Stimulated activated CD4-positive, alpha-beta T cell treated with anti-CD3 and anti-CD28 coated beads, TNF-alpha, amount 100 ng/mL, for 1 hour (primary cell): ENCODE measurements at places on chromosomes 13 and 19.

- no peak for DNase-seq
Measured at GRCh38 chr19:30580673-30581072, 208.5 kb downstream of the ZNF536 start.

DNA sequence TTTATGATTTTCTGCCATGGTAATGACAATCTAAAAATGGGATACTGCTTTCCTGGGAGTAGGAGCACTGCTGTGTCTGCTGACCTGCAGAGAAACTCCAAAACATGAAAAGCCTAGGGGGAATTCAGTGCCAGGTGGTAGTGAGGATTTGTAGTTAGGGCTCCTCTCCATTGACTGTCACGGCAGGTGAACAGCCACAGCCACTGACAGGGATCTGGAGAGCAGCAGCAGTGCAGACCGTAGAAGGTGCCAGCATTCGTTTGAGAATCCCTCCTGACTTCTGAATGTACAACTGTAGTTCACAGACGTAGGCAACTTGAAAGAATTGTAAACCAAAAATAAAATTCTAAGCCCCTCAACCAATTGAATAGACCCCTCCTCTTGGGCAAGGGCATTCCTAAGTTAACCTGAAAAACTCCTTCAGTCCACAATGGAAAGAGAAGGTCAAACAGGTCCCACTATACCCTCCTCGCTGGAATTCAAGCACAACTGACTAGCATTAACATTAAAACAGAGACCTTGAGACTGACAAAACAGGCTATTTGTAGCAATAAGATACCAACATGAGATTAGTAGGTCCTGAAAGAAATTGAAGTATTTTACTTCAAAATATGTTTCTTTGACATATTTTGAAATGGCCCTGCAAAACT, 1328.8 kb downstream of the OLFM4 start:
- no peak for DNase-seq

DNA sequence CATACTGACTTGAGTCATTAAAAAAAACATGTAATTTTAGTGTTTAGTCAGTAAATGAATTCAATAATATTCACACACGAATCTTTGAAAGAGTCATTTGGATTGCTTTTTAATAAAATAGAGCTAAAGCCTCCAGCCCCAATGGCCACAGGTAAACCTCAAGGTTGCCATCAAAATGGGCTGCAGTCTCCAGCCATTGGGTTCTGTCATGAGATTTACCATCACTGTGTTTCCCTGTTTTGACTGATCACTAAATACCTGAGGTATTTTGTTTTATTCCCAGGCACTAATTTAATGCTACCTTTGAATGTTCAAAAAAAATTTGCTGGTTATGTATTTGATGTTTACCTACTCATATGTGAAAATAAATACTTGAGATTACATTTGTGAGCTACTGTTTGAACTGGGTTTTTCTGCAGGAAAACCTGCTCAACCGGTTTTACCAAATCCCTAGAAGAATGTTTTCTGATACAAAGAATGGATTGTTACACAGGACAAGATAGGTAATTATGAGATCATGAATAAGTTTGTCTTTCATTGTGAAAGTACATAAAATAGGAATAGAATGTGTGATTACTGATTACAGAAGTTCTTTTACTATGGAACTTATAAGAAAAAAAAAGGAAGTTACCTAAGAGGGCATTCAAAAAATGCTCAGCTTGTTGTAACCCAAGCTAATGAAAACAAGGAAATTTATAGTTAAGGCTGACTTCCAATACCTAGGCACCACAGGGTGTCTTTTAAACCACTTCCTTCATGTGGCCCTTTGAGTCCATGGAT, 391.3 kb downstream of the EFNB2 start:
- no peak for DNase-seq

DNA sequence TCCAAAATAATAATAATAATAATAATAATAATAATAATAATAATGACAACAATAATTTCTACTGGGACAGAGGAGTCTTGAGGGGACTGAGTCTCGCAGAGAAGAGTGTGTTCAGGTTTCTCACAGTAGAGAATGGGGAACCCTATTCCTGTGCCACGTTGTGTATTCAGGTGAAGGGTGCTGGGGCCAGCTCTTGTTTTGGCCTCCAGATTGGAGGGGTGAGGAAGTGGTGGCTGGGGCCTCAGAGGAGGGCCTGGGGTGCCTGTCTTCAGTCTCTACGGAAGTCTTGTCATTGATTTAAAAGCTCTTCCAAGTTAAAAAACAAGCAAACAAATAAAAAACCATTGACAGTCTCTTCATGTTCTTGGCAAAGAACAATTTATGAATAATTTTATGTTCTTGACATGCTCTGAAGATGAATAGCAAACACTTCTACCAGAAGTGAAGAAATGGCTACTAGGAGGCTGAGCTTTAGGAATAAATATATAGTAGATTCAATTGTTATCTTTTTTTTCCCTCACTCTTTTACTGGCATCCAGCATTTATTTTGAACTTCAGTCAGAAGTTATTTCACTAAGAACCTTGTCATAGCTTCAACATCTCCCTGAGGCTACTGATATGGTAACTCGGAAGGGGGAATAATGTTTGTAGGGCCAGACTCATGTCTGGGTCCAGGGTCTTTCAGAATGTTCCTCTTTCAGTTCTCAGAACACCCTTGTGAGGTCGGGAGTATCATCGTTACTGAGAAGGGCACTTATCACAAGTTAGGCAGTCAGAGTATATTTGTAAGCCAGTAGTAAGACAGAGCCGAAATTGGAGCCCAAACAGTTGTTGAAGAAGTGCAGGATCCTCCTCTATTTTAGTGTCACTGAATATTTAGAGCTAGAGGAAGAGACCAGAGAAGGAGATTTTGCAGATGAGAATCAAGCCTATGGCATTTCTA, 13.1 kb downstream of the LRCH1 start:
- DNase-seq: no peak

DNA sequence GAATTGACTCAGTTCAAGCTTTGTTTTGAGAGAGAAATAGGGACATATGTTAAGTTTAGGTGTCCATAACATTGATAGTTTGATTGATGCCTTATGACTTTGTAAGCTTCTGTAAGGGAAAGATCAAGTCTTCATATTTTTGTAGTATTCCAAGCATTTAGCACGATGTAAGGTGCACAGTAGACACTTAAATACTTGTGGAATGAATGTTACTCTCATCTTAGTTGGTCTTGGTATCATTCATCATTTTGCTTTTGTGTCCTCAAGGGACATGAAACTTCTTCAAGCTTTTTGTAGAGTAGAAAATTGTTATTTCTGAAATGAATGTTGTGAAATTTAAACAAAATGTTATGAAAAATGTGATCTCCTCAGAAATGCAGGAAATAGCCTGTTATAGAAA, 10.1 kb downstream of the TDRD3 start:
- no peak for DNase-seq

- no peak for DNase-seq
Measured at GRCh38 chr19:29421196-29421545, 104.6 kb upstream of the VSTM2B start.

- DNase-seq: no peak
Measured at GRCh38 chr19:46499692-46500091, 4.0 kb upstream of the PNMA8B start.

DNA sequence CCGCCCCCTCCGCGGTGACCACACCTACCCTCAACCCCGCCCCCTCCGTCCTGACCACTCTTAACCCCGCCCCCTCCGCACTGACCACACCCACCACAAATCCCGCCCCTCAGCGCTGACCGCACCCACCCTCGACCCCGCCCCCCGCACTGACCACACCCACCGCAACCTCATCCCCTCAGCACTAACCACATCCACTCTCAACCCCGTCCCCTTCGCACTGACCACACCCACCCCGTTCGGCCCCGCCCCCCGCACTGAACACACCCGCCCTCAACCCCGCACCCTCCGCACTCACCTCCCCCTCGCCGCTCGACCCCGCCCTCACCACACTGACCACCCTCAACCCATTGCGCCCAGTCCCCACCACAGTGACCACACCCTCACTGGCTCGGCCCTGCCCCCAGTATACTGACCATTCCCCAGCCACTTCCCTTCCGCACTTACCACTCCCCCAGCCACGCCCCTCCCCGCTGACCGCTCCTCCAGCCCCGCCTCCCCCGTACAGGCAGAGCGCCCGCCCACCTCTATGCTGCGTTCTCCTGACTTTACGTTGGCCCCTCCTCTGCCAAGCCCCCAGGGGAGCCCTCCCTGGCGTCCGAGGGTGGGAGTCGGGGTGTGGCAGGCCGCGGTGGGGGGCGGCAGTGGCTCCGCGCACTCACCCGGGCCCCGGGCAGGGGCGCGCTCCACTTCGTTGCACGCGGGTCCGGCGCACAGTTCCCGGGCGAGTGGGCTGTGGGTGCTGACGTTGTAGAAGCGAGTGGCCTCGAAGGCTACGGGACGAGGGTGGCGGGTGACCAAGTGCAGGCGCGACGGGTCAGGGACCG, 8.4 kb downstream of the F2RL3 start:
- peak; percentile 7 for DNase-seq

GRCh38 chr19:13969897-13970296, 17.6 kb downstream of the DCAF15 start:
- DNase-seq: no peak

- DNase-seq: no peak
Measured at GRCh38 chr13:38372820-38373383, 23.3 kb downstream of the UFM1 start.

DNA sequence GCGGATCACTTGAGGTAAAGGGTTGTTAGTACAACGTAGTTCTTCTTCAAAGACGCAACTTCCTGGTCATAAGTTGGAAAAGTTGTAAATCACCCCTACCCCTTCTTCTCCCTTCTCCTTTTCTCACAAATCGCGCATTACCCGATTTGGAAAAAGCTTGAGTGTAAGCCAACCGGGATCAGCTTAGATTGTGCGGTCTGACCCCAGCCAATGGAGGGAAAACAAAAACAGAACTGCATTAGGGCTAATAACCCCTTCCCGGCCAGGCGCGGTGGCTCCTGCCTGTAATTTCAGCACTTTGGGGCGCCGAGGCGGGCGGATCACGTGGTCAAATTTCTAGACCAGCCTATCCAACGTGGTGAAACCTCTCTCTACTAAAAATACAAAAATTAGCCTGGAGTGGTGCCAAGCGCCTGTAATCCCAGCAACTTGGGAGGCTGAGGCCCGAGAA, 806 bp downstream of the ZNF90 start:
- no peak for DNase-seq

- no peak for DNase-seq
Measured at GRCh38 chr13:39612023-39612637, 9.1 kb upstream of the LHFPL6 start.

GRCh38 chr13:44336934-44337333, 36.7 kb upstream of the SERP2 start:
- DNase-seq: no peak

DNA sequence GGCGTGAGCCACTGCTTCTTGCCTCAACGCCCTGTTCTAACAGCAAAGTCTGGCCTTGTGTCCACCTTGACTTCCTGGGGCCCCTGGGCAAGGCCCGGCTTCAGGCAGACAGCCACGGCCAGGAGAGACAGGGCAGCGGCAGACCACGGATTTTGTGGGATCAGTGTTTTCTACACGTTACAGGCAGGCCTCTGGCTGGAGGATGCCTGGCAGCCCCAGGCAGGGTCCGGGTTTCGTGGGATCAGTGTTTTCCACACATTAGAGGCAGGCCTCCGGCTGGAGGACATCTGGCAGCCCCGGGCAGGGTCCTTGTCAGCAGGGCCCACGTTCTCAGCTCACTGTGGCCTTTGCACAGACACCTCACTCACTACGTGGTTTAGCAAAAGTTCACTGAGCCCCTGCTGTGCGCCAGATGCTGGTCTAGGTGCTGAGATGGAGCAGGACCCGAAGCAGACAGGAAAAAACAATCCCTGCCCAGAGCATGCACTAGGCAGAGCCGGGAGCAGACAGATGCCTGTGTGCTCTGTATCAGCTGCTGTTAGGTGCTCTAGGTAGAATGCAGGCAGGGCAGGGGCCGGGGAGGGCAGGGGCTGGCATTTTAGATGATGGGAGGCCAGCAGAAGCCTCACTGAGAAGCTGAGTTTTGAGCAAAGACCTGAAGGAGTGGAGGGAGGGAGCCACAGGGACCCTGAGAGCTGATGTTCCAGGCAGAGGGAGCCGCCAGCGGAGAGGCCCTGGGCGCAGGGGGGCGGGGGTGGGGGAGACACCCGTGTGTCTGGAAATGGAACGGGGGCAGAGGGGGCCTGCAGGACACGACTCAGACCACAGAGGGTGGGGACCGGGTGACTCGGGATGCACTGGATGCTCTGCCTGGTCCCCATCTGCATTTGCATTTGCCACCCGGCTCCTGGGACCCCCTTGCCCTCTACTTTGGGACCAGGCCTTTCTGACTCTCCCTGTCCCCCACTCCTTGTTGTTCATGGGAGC, 25.0 kb upstream of the NCCRP1 start:
- no peak for DNase-seq

GRCh38 chr13:110902370-110902769, 12.5 kb downstream of the ANKRD10 start:
- DNase-seq: no peak

GRCh38 chr13:35936246-35936978, 194.8 kb downstream of the DCLK1 start:
- DNase-seq: no peak

- DNase-seq: no peak
Measured at GRCh38 chr13:52366291-52366690, 39.7 kb downstream of the THSD1 start.
